ENCODE measurements at places on chromosomes 4 and X.

- no peak for DNase-seq
Observed at GRCh38 chr4:20623939-20624338, 76.3 kb upstream of the PACRGL start.

DNA sequence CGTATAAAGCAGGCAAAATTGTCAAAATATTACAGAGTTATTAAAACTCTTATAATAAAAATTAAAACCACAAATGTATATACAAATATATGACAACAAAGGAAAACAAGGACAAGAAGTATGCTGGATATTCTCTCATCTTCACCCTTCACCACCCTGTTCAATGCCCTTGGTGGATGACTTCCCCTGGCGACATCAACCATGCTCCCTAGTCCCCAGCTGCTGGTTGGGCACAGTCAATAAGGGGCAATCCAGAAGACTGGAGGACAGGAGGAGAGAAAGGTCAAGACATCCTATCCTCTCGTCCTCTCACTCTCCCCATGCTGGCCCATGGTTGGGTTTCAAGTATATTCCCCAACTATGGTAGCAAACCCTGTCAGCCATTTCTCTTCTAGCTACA is 71.2 kb downstream of the CXCL13 start:
- no peak for DNase-seq

GRCh38 chr4:20882500-20882899 is 182.2 kb downstream of the PACRGL start:
- no peak for DNase-seq

DNA sequence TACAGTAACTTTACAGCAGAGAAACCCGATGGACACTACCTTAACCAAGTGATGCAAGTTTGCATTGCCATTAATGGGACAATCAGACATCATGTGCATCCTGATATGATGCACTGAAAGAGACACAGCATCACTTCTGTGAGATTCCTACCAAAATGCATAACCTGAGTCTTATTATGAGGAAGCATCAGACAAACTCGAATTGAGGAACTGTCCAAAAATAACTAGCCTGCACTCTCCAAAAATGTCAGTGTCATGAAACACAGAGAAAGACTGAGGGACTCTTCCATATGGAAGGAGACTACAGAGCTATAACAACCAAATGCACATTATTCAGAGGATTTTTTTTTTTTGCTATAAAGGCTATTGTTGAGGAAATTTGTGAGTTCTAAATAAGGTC is 66.6 kb upstream of the IQSEC2 start:
- DNase-seq = no peak

- no peak for DNase-seq
Observed at GRCh38 chr4:108247387-108248049, 78.8 kb upstream of the LEF1 start.

- no peak for DNase-seq
Observed at GRCh38 chrX:136598631-136599030, 49.3 kb upstream of the CD40LG start.

DNA sequence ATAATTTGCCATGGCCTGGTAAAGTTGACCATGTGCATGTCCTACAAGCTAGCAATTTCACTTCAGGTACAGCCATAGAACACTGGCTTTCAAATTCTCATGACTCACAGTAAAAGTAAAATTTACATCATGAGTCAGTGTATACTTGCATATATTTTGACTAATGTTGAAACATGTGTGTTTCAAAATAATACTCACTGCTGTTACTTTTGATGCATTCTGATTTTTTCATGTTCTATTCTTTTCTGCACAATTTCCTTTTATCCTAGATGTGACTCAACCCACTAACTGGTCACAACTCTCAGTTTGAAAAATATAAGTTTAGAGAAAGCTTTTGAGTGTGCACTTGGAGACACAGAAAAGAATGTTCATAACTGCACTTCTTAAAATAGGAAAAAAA is 365.7 kb downstream of the FGF13 start:
- no peak for DNase-seq

DNA sequence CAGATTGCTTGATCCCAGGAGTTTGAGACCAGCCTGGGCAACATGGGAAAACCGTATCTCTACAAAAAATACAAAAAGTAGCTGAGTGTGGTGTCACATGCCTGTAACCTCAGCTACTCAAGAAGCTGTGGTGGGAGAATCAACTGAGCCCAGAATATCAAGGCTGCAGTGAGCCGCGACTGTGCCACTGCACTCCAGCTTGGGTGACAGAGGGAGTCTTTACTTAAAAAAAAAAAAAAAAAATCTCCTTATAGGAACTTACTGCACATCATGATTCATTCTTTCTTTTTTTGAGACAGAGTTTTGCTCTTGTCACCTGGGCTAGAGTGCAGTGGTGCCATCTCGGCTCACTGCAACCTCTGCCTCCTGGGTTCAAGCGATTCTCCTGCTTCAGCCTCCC is 24.3 kb downstream of the UPF3B start:
- no peak for DNase-seq

- DNase-seq = no peak
Observed at GRCh38 chrX:25011589-25012432, 4.0 kb downstream of the ARX start.

DNA sequence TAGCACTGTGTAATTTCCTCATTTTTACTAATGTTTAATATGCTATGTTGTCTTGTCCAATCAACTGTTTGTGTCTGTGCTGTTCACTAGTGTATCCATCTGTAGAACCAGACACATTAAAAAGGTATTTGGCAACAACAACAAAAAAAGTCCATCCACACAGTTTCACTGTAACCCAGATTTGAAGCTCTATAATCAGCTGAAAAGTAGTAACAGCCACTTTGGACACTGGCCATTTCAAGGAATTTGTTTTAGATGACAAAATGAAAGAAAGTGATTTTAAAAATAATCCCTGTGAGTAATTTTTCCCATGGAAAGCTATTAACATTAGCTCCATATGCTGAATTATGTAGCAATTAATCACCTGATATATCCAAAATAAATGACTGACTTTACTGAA is 2.2 kb upstream of the FBXL5 start:
- no peak for DNase-seq

DNA sequence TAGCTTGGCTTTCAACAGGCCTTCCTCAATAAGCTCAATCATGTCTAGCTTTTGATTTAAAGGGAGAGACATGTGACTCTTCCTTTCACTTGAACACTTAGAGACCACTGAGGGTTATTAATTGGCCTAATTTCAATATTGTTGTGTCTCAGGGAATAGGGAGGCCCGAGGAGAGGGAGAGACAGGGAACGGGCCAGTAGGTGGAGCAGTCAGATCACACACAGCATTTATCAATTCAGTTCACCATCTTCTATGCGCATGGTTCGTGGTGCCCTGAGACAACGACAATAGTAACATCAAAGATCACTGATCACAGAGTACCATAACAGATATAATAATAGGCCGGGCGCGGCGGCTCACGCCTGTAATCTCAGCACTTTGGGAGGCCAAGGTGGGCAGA is 17.8 kb downstream of the ZNF81 start:
- DNase-seq = no peak

- no peak for DNase-seq
Observed at GRCh38 chrX:107646735-107647134, 18.4 kb downstream of the PRPS1 start.

- no peak for DNase-seq
Observed at GRCh38 chrX:63738696-63739095, 46.3 kb downstream of the ARHGEF9 start.

- no peak for DNase-seq
Observed at GRCh38 chrX:120446498-120446897, 22.6 kb downstream of the LAMP2 start.

- no peak for DNase-seq
Observed at GRCh38 chr4:185343726-185344581, 51.8 kb downstream of the LRP2BP start.

GRCh38 chrX:109732017-109732801 is 848 bp downstream of the ACSL4 start:
- DNase-seq = no peak

DNA sequence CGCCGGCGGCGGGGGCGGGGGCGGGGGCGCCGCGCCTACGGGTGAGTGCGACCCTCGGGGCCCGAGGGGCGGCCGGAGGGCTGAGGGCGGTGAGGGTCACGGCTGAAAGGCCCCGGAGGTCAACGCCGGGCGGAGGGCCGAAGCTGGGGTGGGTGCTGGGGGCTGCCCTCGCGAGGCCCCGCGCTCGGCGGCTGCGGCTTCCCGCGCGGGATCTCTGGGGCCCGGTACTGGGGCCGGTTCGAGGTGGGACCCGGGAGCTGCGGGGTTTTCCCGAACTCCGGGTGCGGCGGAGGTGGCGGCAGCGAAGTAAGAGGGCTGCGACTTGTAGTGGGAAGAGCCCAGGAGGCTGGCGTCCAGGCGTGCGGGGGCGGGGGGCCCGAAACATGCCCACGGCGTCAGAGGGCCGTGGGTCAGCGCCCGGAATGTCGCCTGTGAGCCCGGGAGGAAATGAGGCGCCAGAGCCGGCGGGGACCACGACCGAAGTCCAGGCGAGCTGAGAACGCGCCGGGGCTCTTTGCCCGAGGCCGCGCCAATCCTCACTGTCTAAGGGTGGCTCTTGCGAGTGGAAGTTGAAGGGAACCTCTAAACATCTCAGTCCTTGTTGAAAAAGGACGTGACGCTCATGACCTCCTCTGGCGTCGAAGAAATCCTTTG is 407 bp downstream of the IL13RA1 start:
- DNase-seq = no peak

DNA sequence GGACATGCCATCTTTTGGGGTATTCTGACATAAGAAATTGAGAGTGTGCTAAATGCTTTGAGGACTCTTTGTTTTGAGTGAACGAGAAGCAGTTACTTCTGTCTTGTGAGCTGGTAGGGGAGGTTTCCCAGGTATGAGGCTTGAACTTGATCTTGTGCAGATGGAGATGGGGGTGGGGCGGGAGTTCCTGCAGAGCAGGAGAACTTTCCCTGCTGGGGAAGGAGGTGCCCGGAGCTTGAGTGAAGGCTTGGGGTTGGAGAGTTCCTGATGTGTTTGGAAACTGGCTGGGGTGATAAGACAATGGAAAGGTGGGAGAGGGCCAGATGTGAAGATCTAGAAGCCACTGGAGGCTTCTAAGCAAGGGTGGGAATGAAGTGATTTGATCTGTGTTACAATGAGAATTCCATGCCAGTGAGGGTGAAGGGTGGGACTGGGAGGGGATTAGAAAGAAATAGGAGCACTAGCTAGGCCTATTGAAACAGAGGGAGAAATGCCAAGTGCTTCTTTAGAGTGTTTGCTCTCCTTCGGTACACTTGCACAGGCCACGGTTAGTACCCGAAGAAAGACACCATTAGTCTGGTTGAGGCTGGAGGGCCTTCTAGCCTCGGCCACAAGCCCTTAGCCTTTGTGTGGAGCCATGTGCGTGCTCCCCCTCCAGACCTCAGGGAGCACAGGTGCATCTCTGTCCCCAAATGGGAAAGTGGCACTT is 103.5 kb upstream of the STOX2 start:
- DNase-seq = no peak

DNA sequence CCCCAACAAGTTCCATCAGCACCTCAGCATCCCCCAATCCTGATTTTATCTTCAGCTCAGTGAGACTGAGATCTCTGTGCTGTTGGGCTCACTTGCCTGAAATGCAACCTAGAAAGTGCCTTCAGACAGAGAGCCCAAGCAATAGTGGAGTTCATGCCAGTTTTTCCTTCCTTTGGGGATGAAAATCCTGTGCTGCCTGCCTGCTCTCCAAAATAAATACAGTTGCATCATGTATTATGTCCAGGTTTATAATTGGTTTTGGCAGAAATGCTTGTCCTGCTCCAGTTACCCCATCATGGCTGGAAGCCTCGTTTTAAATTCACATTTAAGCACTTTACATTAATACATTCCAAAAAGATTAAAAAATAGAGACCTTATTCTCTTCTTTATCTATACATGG is 1865.5 kb upstream of the TENM3 start:
- DNase-seq = no peak

GRCh38 chrX:8845060-8845459 is 43.9 kb upstream of the FAM9A start:
- DNase-seq = no peak

- no peak for DNase-seq
Observed at GRCh38 chr4:69092190-69092589, 4.1 kb upstream of the UGT2B7 start.

- no peak for DNase-seq
Observed at GRCh38 chr4:182429896-182430295, 186.7 kb downstream of the TENM3 start.

GRCh38 chr4:687971-688853 is 739 bp downstream of the SLC49A3 start:
- no peak for DNase-seq
